ENCODE measurements at places on chromosomes 6 and 20.

DNA sequence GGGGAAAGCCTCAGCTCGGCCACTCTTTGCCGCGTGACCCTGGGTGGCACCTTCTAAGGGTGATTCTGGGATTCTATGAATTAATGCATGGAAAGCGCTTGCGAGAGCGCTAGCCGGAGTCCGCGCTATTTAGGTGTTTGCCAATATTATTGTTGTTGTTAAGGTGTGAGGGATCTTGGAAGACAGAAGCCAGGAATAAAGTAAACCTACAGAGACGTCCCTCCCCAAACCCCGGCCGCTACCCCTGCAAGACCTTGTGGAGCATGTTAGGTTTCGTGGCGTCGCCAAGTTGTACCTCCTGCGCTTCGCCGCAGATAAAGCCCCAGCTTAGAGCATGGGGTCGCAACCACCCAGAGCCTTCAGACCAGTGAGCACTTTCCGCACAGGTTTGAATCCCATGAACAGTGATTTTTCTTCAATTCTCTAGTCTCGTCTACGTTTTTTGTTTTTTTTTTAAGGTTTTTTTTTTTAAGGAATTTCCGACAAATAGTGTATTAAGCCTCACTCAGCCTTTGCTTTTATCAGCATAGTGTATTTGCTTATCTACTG is 16.9 kb upstream of the ZSCAN9 start:
- DNase-seq: no peak

DNA sequence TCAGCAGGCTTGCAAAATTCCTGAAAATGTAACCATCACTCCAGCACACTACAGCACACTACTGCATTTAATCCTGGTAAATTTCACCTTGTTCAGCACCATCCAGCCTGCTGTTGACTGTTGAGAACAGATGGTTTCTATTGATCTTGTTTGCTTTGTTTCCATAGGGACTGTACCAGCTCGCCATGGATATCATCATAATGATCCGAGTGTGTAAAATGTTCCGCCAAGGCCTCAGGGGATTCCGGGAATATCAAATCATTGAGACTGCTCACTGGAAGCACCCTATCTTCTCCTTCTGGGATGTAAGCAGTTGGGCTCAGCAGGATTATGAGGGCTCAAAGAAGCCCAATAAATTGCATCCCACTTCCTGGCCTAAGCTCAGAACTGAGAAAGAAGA is 4.1 kb downstream of the CNBD2 start:
- DNase-seq: no peak

GRCh38 chr6:167689751-167690150 is 137.0 kb upstream of the AFDN start:
- no peak for DNase-seq

DNA sequence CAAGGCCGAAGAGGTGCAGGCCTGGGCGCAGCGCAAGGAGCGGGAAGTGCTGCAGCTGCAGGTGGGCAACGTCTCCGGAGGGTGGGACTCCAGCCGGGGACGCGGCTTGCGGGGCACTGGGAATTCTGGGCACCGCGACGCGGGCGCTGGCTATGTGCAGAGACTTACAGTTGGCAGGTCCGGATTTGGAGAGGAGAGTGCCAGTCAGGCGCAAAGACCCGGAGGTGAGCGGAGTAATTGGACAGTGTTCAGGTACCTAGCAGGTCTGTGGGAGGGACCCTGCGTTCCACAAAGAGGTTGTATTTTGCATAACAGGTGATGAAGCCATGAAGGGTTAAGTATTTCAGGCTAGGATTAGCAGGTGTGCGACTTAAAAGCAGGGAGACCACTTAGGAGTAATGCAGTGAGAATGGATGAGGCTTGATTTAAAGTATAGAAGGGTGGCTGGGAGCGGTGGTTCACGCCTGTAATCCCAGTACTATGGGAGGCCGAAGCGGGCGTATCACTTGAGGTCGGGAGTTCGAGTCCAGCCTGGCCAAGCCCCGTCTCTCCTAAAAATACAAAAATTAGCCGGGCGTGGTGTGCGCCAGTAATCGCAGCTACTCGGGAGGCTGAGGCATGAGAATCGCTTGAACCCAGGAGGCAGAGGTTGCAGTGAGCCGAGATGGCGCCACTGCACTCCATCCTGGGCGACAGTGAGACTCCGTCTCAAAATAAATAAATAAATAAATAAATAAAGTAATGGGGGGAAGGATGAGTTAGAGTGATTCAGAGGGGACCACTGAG is 1.0 kb downstream of the MRPS26 start:
- DNase-seq: peak; percentile 16

- no peak for DNase-seq
Measured at GRCh38 chr6:159677506-159678165, 15.4 kb downstream of the SOD2 start.

- no peak for DNase-seq
Measured at GRCh38 chr6:134850721-134851305, 99.1 kb downstream of the ALDH8A1 start.

DNA sequence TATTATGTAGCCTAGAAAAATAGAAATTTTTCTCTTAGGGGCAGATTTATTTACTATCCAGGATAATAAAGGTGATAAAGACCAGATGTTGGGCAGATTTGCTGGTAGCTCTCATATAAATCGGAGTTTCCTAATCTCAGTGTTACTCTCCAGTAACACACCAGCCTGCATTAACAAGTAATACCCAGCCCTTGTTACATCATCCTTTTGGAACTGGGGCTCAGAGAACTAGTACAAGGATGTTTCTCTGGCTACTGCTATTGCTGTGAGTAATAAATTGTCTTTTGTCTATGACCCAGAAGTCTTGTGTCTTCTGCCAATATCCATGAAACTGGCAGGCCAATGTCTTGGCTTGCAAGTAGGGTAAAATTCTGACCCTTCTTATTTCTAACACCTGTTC is 16.8 kb downstream of the TPD52L1 start:
- no peak for DNase-seq

DNA sequence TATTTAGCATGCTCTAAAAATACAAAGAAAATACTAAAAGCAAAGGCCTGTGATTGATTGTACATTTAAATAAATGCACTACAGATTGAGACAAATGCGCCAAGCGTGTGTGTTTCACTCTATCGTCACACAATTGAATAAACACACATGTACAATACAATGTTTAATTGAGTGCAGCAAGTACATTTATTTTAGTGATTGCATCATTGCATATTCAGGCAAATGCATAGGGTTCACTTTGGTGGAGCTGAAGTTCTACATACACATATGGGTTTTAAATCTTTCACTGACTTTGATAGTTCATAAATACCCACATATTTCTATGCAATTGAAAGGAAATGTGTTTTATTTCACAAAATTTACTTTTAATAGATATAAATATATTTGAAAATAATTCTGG is 750.6 kb upstream of the MMS22L start:
- no peak for DNase-seq

DNA sequence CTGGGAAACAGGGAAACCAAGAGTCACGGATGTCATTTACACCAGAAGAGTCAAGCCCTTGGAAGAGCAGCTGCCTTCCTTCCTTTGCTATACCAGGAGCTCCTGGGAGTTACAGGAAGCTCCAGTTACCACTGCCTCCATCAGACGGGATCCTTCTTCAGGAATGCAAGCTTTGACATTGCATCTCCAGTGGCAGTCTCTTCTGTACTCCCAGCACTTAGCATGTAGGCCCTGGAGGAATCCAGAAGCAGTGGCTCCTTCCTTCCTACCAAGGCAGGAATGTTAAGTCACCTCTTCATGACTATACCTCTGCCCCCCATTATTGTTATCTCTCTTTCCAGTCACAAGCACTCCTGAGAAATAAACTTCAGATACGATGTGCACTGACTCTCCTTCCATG is 836.0 kb downstream of the MAFB start:
- no peak for DNase-seq

DNA sequence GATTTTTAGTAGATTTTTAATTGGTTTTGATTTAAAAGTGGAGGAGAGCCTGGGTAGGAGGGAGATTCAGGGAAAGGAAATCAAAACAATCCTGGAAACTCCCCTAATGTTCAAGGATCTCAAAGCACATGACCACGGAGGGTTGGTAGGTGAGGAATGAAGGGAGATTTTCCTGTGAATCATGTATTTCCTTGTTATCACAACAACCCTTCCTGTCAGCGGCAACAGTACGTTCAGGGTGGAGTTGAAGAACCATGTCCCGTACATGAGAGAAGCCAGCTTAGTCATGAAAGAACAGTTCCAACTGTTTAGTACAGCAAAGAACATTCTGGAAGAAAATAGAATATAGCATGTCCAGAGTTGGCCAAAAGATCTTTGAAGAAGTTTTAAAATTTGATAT is 79.4 kb upstream of the SCAF8 start:
- no peak for DNase-seq

GRCh38 chr6:43070028-43070632 is 6.0 kb upstream of the PTK7 start:
- DNase-seq: peak; percentile 44

DNA sequence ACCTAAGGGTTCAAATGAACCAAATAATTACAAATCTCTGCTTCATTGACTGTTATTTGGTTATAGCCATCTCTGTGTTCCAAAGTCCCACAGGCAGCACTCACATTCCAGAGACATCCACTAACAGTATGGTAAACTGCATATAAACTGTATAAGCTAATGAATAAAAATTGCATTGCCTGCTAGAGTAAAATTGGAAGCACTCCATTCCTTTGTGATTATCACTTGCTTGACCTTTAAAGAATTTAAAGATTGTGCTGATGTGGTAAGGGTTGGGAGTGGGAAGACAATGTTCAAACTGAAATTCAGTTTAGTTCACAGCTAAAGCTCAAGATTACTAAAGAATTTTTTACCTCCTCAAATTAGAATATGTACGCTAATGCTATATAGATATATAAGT is 31.0 kb upstream of the OSTM1 start:
- DNase-seq: no peak
